ENCODE measurements at places on chromosomes 12 and 14.
A peak's percentile ranks its signal among the peaks of the same experiment; 100 is the strongest.

- DNase-seq = no peak
Measured at GRCh38 chr12:58364389-58365086, 423.2 kb downstream of the ATP23 start.

GRCh38 chr12:93722179-93722578, 45.0 kb downstream of the CRADD start:
- DNase-seq = no peak

DNA sequence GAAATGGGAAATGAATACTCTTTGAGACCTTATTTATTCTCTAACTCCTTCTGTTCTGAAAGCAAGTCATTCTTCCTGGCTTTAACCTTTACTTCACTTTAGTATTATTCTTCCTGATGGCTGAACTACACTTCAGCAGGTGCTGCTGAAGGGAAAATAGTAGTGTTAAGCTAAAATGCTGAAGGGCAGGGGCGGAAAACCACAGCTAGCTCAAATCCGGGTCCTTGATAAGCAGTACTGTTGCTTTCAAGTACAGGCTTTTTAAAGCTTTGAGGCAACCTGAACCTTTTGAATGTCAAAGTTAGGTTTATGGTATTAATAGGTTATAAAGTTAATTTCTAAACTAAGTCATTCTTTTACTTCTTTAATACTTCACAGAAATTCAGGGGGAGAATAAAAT, 10.7 kb downstream of the CCDC196 start:
- no peak for DNase-seq

DNA sequence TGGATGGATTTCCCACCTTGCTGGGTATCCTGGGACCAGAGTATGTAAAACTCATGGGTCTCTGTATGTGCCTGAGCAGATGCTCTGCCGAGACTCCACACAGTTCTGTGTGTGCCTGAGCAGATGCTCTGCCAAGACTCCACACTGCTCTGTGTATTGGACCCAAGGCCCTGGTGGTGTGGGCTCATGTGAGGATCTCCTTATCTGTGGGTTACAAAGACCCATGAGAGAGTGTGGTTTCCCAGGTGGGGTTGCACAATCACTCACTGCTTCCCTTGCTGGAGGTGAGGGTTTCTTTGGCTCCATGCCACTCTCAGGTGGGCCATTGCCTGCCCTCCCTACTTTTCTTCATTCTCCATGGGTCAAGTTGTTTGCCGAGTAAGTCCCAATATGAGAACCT, 141.5 kb downstream of the TBC1D30 start:
- DNase-seq = no peak

- no peak for DNase-seq
Measured at GRCh38 chr14:93114068-93114710, 1.5 kb downstream of the ITPK1 start.

- peak; percentile 44 for DNase-seq
Measured at GRCh38 chr14:102088012-102088792, 1.4 kb upstream of the HSP90AA1 start.

Data from head of caudate nucleus (tissue), 42 donors.